NCI-H2029 (cell line): ENCODE measurements at places on chromosomes 5 and 9.

DNA sequence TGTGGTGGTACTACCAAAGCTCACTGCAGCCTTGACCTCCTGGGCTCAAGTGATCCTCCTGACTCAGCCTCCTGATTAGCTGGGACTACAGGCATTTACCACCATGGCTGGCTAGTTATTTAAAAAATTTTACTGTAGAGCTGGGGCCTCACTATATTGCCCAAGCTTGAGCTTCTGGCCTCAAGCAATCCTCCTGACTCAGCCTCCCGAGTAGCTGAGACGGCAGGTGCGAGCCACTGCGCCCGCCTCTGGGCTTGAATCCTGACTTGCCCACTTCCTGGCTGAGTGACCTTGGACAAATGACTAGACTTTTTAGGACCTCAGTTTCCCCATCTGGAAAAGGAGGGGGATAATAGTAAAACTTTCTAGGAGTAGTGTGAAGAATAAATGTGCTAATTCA, 32.1 kb downstream of the NCS1 start:
- DNase-seq: no peak

- no peak for DNase-seq
These were observed 235.4 kb downstream of the AOPEP start for GRCh38 chr9:94961870-94962269.

- no peak for DNase-seq
These were observed 63.8 kb upstream of the S1PR3 start for GRCh38 chr9:88927510-88927909.

DNA sequence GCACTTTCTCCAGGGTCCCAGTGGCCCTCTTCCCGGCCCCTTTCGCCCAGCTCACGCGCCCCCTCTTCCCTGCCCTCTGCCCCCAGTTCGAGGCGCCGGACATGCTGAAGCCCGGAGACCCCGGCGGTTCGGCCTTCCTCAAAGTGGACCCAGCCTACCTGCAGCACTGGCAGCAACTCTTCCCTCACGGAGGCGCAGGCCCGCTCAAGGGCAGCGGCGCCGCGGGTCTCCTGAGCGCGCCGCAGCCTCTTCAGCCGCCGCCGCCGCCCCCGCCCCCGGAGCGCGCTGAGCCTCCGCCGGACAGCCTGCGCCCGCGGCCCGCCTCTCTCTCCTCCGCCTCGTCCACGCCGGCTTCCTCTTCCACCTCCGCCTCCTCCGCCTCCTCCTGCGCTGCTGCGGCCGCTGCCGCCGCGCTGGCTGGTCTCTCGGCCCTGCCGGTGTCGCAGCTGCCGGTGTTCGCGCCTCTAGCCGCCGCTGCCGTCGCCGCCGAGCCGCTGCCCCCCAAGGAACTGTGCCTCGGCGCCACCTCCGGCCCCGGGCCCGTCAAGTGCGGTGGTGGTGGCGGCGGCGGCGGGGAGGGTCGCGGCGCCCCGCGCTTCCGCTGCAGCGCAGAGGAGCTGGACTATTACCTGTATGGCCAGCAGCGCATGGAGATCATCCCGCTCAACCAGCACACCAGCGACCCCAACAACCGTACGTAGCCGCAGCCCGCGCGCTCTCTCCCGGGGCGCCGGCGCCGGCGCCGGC, 1.0 kb downstream of the PRDM6 start:
- DNase-seq: peak; percentile 32

GRCh38 chr5:9646843-9647242, 16.7 kb upstream of the TAS2R1 start:
- no peak for DNase-seq

GRCh38 chr5:176904276-176904675, 5.1 kb upstream of the HK3 start:
- no peak for DNase-seq

DNA sequence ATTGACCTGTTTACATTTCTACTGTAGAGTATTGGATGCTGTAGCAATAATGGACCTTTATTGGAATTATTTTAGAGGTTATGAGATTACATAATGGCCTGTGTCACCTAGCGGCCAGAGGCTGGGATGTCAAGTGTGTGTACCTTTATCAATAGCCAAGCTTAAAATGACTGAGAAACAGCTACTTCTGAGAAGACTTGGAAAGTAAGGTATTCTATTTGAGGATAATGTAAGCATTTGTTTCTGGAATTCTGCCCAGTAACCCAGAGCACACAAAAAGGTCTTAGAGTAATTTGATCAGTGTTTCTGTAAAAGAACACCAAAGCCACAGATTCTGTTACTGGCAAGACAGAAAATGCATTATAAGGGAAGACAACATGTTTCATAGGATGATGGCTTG, 116.8 kb downstream of the MACIR start:
- peak; percentile 31 for DNase-seq

GRCh38 chr5:83715236-83716065, 5.2 kb downstream of the HAPLN1 start:
- no peak for DNase-seq

DNA sequence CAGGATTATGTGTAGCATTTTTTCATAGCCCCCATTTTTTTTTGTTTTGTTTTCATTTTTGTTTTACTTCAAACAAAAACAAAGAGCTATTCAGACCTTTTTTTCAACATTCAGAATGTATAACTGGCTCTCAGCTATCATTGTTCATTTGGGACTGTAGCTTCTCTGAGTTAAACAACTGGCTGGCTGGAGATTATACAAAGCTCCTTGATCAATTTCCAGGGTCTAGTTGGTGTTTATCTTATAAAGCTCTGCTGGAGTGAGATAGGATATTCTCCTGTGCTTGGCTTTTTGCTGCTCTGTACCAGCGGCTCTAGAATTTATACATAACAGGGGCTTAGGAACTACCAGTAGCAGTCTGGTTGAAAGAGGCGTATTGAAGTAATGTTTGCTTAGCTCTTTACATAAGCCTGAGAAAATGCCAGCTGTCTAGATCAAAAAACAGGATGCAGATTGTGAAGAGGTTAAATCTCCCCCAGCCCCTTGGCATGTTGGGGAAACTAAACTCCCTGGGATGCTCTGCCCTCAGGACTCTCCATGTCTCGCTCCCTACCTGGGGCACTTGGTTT, 15.2 kb downstream of the GARNL3 start:
- DNase-seq: peak; percentile 44

GRCh38 chr9:14538526-14538925, 154.7 kb downstream of the ZDHHC21 start:
- no peak for DNase-seq

GRCh38 chr9:70412832-70413463, 1.5 kb downstream of the KLF9 start:
- DNase-seq: peak; percentile 75

DNA sequence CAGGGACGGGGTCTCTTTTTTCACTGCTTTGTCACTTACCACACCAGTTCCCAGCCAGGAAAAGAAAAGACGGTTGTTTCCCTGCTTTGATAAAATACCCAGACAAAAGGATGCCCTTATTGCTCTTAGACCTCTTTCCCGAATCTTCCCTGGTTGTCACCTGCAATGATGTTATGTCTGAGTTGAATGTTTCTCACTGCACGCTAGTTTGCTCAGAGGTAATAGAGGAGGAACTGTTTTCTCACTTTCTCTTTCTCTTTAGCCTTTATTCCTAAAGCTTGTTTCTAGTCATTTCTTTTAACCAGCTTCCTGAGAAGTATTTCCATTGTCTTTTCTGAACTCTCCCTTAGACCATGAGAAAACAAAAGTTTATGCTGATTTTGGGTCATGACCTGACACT, 32.9 kb downstream of the ACER2 start:
- no peak for DNase-seq

- DNase-seq: no peak
These were observed 76.2 kb upstream of the ZNF608 start for GRCh38 chr5:124822647-124823046.

DNA sequence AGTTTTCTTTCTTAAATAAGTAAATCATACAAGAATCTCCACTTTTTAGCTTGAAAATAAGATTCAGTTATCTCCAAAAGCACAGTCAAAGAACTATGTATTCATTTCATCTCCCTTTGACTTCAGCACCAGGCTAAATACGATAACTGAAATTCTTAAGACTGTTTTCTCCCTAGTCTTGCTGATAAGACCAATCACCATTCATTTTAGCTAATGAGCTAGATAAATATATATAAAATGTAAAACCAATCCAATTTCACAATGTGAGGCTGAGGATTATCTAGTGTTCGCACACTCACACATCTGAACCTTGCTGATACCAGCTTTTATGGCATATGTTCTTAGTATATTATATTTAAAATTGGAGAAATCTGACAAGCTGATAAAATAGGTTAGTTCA, 17.3 kb upstream of the ZNF622 start:
- DNase-seq: no peak

GRCh38 chr5:127088251-127088650, 14.9 kb upstream of the C5orf63 start:
- DNase-seq: no peak

- no peak for DNase-seq
These were observed 382 bp upstream of the CDKN2B start for GRCh38 chr9:22009506-22009867.

DNA sequence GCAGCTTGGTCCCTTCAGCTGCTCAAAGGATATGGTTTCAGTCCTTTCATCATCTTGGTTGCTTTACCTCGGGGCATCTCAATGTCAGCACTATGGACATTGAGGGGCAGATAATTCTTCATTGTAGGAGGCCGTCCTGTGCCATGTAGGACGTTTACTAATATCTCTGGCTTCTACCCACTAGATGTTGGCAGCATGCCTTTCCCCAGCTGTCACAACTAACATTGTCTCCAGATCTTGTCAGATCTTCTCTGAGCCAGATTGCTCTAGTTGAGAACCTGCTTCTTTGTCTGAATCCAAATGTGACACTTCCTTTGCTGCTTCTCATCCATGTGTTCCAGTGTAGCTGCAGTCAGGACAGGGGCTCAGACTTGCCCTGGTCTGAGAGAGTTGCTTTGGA, 10.3 kb downstream of the PTPA start:
- DNase-seq: no peak

DNA sequence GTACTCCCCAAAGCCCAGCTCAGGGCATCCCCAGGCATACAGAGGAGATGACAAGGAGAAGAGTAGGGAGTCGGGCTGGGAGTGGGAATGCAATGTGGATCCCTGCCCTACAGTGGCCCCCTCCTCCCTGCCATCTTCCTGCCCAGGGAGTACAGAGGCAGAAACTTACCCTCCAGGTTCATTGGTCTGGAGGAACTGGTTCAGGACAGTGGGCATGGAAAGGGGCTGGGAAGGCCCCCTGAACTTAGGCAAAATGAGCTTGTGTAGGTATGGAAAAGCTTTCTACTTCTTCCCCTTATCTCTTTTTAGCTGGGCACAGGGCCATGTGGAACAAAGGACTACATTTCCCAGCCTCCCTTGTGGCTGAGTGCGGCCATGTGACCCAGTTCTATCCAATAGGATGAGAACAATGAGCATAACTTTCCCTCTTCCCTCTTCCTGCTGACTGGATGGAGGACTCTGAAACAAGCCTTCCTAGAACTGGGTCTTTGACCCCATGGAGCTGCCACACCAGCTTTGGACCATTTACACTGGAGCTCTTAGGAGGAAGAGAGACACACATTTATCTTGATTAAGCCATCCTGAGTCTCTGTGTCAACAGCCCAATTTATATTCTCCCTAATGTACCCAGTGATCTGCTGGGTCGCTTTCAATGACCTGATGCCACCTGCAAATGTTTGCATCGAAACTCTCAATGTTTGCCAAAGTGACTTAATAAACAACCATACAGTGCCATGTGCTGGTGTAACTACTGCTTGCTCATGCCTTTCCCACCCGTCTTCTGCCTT, 25.0 kb upstream of the HMCN2 start:
- DNase-seq: peak; percentile 89

GRCh38 chr9:105883847-105884246, 189.5 kb downstream of the TMEM38B start:
- DNase-seq: no peak
